ENCODE measurements at places on chromosomes 4 and X.
A peak's percentile ranks its signal among the peaks of the same experiment; 100 is the strongest.

DNA sequence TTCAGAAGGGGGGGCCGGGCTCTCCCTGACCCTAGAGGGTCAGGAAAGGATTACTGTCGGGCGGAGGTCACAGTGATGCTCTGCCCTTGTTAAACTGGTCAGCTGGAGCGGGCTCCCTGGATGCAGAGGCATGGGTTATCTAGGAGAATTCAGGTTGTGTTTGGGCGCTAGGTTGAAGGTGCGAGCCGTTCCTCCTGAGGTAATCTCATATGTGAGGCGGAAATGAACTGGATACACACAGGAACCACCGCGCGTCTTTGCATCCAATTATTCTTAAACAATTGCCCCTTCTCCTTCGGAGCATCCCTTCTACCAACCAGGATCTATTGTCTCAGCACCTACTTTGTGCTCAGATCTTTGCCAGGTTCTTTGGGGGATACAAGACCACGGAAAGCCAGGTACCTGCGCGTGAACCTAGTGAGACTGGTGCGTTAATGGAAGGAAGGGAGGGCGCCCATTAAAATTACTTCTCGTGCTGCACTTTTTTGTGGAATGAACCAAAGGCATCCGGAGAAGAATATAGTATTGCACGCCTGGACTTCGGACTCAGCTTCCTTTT, 28.4 kb downstream of the HAND2 start:
- peak; percentile 11 for DNase-seq

DNA sequence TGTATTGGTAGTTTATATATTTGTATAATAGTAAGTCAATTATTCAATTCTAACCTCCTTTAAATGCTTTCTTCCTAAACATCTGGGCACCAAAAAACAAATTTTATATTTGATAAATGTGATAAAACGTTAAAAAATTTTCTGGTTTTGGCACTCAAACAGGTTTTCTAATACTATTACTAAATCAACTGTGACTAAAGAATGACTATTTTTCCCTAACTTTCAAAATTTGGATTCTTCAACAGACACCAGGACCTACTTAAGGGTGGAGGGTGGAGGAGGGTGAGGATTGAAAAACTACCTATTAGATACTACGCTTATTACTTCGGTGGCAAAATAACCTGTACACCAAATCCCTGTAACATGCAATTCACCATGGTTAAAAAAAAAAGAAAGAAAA, 555.5 kb downstream of the IL15 start:
- DNase-seq: no peak

DNA sequence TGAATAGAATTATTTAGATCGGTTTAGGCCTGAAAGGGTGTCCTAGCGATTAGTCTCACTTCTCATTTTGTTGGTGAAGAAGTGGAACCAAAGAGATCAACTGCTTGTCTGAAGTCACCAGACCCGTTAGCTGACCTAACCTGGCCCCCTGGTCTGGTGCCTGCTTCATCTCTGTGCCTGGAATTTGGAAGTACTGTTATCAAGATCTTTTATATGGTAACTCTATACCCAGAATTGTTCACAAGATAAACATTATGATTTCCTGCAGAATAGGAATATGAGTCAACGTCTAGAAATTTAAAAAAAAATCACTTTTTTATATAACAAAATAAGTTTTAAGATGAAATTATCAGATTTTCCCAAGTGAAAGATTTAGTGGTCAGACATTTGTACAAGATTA, 37.2 kb downstream of the LRP2BP start:
- no peak for DNase-seq

GRCh38 chrX:17459661-17460060, 84.7 kb downstream of the NHS start:
- no peak for DNase-seq

DNA sequence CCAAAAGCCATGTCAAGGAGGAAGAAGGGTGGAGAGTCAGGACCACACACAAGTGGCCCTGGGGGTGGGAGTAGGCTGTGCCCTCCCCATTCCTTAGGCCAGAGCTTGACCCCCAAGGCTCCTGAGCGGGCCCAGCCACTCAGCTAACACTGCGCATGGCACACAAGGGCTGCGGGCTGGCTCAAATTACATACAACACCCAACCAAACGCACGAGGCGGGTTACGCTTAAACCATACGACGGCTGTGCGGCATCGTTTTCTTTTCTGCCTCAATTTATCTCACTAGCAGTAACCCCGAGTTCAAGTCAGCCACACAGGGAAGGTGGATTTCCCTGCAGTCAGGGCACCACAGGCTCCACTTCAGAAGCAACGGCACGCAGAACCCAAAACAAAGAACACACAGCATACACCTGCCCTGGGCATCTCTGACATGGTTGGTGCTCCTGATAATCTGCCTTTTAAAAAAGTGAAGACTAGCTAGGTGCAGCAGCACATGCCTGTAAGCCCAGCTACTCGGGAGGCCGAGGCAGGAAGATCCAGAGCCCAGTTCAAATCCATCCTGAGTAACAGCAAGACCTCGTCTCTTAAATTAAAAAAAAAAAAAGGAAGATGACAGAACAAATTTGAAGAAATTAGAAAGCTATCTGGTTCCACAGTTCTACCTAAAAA, 2.9 kb downstream of the GAK start:
- DNase-seq: no peak

- no peak for DNase-seq
These were observed 105.6 kb downstream of the ENPP6 start for GRCh38 chr4:184112006-184112550.

GRCh38 chrX:115583496-115584004, 22.6 kb downstream of the PLS3 start:
- DNase-seq: no peak

GRCh38 chr4:683247-683897, 5.6 kb downstream of the SLC49A3 start:
- DNase-seq: no peak

DNA sequence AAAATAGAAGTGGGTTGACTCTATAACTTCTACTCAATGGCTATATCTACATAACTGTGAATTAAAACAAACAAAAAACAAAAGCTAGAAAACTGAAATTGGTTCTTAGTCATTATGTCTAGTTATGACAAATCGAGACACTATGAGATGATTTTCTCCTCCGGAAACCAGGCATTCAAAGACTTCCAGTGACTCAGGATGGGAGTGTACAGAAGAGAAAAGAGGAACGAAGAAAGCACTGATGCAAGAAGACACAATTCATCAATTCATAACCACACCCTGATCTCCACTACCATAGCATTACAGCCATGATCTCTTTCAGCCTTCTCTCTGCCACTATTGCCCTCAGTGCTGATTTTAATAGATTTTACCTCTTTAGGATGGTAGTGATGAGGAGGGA, 253.6 kb downstream of the CBLL2 start:
- DNase-seq: peak; percentile 28

- DNase-seq: no peak
These were observed 20.5 kb downstream of the UGT2B7 start for GRCh38 chr4:69116645-69117321.

GRCh38 chr4:99408346-99408745, 26.8 kb downstream of the ADH7 start:
- DNase-seq: no peak

DNA sequence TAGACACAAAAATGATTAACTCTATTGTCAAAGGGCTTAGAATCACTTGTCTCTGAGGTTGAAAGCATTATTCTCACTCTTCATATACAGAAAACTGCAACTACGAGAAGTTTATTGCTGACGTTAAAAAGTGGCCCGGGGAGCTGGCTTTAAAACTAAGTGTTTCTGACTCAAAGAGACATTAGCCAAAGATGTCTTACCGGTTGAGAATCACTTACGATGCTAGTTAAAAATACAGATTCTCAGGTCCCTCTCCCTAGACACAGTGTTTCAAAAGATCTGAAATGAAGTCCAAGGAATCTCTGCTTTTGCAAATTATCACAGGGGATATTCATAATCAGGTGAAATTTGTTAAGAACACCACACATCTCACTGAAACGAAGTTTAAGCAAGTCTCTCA, 1.2 kb downstream of the GNPDA2 start:
- DNase-seq: peak; percentile 1

GRCh38 chr4:24044610-24045589, 155.1 kb upstream of the PPARGC1A start:
- no peak for DNase-seq

- DNase-seq: no peak
These were observed 47.3 kb downstream of the PDE5A start for GRCh38 chr4:119581190-119581873.

DNA sequence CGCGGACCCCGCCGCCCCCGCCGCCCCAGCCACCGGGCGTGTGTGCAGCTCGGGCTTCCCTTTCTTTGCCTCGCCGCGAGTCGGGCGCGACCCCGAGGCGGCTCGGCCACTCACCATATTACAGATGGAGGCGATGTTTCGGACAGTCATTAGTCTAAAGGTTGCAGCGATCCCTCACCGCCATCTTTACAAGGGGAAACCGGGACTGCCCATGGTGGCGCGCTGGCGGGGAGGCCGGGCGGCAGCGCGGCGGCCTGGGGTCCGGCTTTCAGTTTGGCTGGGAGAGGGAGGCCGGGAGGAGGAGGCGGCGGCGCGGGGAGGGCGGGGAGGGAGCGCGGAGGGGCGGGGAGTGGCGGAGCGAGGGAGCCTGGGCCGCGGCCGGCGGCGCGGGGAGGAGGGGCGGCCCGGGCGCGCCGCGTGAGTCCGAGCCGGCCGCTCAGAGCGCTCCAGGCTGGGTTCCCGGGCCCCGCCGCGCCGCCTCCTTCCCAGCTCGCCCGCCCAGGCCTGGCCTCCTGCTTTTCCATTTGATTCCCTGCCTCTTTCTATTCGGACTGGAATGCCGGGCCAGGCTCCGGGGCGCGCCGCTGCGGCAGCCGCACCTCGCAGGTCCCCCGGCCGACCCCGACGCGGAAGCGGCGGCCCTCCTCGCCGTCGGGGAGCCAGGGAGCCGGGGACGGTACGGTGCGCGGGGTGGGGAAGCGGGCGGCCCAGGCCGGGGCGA, at the start of gene USP46:
Gene USP46 (minus strand): TSS at position 301 of the 721 bp plus-strand sequence. CDS start 151 bp downstream, at position 150.
- peak; percentile 92 for DNase-seq

- no peak for DNase-seq
These were observed 35.2 kb downstream of the PDS5A start for GRCh38 chr4:39942507-39942906.

- DNase-seq: no peak
These were observed 73.0 kb downstream of the LUZP4 start for GRCh38 chrX:115362334-115363095.

- peak; percentile 13 for DNase-seq
These were observed 12.4 kb upstream of the EOLA2 start for GRCh38 chrX:149950681-149951080.

- no peak for DNase-seq
These were observed 957.1 kb downstream of the PCDH18 start for GRCh38 chr4:136575146-136575545.

DNA sequence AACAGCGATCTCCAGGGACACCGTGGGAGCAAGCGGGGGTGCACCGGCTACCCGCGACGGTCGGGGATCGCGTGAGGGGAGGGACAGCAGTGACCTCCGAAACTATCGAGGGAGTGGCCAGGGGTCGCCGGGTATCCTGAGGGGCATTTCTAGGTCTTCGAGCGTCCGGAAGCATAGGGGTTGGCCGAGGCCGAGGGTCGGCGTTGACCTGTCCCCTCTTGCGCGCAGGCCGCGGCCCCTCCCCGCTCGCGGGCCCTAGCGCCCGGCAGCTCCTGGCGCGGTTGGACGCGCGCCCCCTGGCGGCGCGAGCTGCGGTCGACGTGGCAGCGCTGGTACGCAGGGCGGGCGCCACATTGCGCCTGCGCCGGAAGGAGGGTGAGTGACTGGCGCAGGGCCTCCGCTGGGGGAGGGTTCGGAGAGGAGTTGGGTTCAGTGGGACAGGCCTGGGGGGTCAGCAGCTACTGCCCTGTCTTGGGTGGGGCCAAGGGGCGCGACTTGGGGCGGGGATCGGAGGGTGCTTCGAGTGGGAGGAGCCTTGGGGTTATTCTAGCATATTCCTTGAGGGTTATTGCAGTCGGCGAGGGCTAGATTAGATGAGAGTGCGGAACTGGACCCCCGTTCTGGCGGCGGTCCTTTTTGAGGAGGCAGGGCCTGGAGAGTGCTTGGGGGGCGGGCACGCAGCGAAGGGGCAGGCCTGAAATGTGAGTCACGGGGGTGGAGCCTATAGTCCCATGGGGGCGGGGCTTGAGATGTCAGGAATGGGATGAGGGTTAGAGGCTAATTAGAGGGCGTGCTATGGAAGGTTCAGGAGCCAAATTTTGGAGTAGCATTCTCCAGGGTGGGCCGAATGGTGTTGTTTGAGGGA, 1.2 kb downstream of the MAGIX start:
- DNase-seq: peak; percentile 82

DNA sequence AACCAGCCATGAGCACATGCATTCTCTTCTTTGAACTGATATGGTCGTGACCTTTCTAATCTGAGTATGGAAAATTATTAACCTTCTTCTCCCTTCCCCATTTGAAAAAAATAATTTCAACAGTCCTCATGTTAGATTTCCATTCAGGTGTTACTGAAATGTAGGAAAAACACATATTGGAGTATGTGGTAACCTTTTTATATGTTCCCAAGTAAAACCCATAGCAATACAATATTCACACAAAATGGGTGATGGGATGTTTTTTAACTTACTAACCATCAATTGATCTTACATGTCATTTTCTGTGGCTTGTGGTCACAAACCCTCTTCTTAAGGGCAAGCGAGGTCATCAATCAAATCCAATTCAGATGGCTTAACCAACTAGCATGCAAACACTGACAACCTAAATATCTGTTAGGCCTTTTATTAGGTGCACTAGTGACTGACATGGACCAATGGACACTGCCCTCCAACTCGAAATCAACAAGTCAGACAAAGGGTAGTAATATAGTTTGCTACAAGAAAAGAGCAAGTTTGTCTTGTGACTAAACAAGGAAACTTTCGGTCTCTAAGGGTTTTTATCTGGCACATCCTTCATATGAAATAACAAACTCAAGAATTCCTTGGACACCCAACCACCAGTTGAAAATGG, 74.3 kb downstream of the CAMK2D start:
- DNase-seq: no peak

- no peak for DNase-seq
These were observed 3.3 kb upstream of the SUPT20HL1 start for GRCh38 chrX:24357106-24357505.

GRCh38 chr4:156497486-156497885, 474.1 kb downstream of the PDGFC start:
- no peak for DNase-seq

GRCh38 chr4:139501527-139501926, 47.6 kb downstream of the RAB33B start:
- no peak for DNase-seq

DNA sequence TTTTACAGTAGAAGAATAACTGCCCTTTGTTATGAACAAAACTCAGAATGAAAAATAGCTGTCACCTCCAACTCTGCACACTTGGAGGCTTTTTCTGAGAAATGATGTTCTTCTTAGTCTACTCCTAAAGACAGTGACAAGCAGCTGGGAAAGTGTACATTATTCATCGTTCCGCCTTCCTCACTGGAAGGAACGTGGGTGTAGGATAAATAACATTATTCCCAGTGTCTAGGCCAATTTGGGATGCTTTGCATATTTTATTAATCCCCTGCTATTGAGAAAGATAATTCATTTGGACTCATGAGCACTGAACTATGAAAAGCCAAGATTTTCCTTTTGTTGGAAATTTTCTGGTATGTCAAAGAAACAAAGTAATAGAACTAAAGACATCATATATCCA, 87.8 kb downstream of the VCX2 start:
- DNase-seq: no peak

Measured in GM10248 (cell line).